ENCODE measurements at places on chromosomes 3 and 15. TPM values are rescaled to one million over a fixed set of nuclear protein-coding genes. Genes with fewer than 3 reads are reported as not detected.

Gene CFAP91
- total RNA-seq = 4.2 TPM

Gene FANCD2OS
- total RNA-seq = not detected

Gene CNOT10
- total RNA-seq = 28.7 TPM

Gene PLCB2
- 14.0 TPM for total RNA-seq

Gene RAB6B
- total RNA-seq = 3.7 TPM

Gene AGTR1
- 12.0 TPM for total RNA-seq

Gene EFHB
- 0.49 TPM for total RNA-seq

Gene C3orf20
- 0.49 TPM for total RNA-seq

Gene CMTM8
- 4.7 TPM for total RNA-seq

Gene SUSD5
- total RNA-seq = 0.98 TPM

Gene CDHR4
- total RNA-seq = not detected

Gene HGD
- total RNA-seq = not detected

- no peak for DNase-seq
These were observed 55.6 kb downstream of the CYP11A1 start for GRCh38 chr15:74311734-74312444.

- no peak for DNase-seq
These were observed 113.4 kb downstream of the SRGAP3 start for GRCh38 chr3:9135930-9136525.

DNA sequence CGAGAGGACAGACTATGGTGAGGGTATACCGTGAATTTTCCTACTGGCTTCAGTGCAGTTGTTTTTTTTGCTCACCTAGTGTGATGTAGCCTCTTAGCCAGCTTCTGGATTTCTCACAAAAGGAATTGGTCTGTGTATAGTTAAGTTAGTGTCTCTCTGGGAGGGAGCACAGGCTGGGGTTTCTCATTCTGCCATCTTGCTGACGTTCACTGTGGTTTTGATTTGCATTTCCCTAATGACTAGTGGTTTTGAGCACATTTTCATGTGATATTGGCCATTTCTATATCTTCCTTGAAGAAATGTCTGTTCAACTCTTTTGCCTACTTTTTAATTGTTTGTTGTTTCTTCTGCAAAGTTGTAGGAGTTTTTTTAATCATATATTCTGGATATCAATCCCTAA lies 2.2 kb upstream of the CD86 start:
- DNase-seq = no peak

GRCh38 chr3:159631226-159631625 lies 357.4 kb upstream of the IL12A start:
- no peak for DNase-seq

GRCh38 chr3:27723815-27724458 lies 1.8 kb upstream of the EOMES start:
- no peak for DNase-seq

- DNase-seq = no peak
These were observed 448.6 kb upstream of the CDIN1 start for GRCh38 chr15:36130641-36131310.

DNA sequence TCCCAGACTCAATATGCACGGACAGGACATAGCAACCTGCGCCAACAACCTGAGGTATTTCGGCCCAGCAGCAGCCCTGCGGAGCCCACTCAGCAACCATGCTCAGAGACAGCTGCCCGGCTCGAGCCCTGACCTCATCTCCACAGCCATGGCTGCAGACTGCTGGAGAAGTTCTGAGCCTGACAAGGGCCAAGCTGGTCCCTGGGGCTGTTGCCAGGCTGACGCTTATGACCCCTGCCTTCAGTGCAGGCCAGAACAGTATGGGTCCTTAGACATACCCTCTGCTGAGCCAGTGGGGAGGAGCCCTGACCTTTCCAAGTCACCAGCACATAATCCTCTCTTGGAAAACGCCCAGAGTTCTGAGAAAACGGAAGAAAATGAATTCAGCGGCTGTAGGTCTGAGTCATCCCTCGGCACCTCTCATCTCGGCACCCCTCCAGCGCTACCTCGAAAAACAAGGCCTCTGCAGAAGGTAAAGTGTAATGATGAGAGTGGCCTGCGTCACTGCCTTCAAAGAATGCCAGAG lies 25.5 kb downstream of the TMEM41A start:
- no peak for DNase-seq

DNA sequence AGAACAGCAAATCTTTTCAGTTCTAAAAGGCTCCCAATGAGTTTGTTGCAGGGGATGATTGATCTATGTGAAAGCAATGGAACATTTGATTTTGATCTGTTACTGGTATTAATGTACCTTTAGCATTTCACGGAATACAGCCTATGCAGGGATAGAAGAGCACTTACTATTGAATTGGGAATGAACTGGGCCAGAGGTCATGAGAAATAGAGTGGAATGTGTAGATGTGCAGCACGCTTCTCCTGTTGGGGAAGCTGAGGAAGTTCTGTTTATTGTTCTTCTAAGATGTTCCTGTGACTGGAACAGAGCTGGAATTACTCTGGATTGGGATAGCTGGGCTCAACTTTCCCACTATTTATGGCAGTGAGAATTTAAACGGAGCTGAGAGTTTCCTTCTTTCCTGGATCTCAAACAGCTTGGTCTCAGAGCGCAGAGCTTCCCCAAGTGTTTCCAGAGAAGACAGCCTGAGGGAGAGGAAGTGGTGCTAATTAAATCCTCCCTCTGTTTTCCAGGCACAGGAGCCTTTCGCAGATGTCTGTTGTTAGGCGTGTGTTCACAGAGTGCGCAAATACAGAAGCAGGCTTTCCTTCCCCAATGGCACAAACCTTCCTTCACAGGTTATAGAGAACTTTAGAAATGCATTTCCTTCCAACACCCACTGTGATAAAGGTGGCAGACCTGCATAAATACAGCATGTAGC lies 32.5 kb downstream of the TPRG1 start:
- no peak for DNase-seq

DNA sequence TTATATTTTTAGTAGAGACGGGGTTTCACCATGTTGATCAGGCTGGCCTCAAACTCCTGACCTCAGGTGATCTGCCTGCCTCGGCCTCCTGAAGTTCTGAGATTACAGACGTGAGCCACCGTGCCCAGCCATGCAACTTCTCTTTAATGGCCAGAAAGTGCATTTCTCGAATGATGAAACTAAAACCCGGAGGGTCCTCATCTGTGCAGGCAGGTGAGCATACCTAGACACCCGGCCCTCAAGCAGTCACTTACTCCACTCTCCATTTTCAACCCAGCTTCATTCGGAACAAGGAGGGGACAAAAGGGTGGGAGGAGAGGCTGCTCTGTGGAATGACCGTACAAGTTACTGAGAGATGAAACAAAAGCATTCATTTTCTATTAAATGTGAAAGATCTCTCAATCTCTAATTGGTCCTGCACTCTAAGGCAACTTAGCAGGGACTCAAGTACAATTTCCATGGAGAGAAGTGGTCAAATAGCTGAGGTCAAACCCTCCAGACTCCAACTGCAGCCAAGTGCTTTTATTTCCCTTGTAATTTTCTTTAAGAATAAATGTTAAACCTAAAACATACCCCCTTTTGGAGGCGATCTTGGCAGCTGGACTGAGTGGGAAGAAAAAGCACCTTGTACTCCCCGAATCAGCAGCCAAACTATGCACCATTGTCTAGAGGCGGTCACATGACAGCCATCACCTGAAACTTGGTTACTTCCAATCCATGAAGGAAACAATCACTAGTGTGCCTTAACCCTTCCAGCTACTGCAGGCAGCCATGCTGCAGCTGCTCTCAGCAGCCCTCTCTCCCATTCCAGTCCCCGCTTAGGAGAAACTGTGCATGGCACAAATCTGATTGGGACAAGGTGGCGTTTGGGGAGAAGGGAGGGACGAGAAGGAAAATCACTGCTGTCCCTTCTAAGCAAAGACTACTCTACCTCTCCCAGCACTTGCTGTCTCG lies 62.2 kb downstream of the VGLL4 start:
- DNase-seq = peak; percentile 82

DNA sequence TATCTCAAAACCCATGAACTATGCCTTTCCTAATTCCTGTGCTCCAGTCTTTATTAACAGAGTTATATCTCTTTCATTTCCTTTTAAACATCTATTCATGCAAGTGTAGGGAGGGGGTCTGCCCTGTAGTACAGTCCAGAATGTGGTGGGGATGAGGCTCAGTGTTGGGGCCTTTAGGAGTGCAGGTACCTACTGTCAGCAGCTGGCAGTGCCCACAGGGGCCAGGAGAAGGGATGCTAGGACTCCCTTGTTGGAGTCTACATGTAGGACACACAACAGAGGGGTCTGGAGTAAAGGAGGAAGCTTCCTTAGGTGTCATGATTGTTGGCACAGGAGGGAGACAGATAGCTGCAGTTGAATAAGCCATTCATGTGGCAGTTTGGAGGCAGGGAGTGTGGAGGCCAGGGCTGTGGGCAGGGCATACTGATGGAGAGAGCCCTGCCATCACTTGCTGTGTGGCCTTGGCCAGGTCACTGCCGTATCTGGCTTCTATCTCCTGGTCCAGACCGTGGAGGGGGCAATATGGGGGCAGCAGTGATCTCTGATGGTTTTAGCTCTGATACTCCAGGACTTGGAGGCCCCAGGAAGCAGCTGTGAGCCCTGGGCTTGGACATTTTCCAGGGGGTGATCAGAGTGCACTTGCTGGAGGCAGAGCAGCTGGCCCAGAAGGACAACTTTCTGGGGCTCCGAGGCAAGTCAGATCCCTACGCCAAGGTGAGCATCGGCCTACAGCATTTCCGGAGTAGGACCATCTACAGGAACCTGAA lies 29.5 kb downstream of the ESYT3 start:
- DNase-seq = no peak

GRCh38 chr3:61733876-61734275 lies 172.5 kb downstream of the PTPRG start:
- DNase-seq = no peak

DNA sequence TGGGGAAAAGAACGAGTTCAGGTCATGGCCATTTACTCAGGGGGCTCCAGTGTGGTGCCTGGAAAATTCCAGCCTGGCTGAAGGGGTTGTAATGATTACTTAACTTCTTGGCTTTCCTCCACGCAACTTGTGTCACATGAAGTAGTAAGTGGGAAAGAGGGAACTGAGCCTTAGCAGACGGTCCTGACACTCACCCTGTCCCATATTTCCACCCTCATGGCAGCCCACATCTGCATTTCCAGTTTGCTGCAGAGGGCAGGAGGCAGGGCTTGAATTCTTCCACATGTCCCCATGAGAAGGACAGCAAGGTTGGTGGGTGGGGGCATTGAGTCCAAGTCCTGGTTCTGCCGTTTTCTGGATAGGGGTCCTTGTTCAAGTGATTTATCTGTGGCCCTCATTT lies 7.8 kb upstream of the CAMP start:
- peak; percentile 94 for DNase-seq

GRCh38 chr3:10763817-10764258 lies 52.2 kb upstream of the SLC6A11 start:
- no peak for DNase-seq

GRCh38 chr15:67479781-67480505 lies 41.0 kb upstream of the C15orf61 start:
- no peak for DNase-seq

GRCh38 chr3:16618721-16619120 lies 13.5 kb upstream of the DAZL start:
- no peak for DNase-seq

DNA sequence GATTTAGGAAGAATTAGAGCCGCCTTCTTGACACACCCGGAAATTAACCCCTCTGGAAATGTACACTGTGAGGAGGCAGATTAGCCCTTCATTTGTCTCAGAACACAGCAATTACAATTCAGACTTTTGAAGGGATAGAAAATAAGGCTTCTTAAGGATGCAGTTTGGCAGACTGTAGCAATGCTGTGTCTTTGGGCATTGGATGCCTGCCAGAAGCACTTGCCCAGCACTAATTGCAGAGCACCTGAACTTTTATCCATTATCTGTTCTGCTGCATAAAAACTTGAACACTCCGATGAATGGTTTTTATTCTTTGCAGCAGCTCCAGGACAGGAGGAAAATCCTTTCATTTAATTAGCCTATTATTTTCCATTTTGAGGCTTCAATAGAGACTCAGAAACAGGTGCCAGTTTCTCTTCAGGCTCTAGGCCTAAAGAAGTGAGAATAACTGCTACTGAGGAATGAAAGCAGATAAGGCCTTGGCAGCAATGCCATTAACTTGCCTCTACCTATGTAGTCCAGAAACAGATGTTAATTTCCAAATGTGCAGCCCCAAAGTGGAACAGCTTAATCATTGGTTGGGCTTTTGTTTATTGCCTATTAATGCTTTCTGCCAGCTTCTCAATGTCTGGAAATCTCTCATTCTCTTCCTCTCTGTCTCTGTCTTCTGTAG lies 418.5 kb downstream of the NSUN3 start:
- no peak for DNase-seq

GRCh38 chr15:33142708-33143107 lies 51.8 kb downstream of the FMN1 start:
- DNase-seq = no peak

- no peak for DNase-seq
These were observed 36.5 kb downstream of the DET1 start for GRCh38 chr15:88509964-88510363.

- DNase-seq = no peak
These were observed 29.0 kb downstream of the ANP32A start for GRCh38 chr15:68791431-68792283.

DNA sequence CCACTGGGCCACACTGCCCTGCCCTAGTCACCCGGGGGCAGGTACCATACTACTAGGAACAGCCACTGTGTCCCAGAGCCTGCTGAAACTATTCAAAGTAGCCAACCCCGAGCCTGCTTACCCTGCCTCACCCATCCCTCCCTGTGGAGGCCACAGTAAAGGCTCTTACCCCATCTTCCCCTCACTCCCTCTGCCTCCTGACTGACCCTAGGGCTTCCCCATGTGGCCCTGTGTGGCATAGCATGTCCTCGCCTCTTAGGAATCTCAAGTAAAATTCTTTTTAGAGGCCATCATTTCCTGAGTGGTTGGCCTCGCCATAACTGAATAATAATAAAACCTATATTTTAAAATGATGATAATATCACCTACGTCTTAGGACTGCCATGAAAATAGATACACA lies 112.2 kb upstream of the SLC6A11 start:
- no peak for DNase-seq

DNA sequence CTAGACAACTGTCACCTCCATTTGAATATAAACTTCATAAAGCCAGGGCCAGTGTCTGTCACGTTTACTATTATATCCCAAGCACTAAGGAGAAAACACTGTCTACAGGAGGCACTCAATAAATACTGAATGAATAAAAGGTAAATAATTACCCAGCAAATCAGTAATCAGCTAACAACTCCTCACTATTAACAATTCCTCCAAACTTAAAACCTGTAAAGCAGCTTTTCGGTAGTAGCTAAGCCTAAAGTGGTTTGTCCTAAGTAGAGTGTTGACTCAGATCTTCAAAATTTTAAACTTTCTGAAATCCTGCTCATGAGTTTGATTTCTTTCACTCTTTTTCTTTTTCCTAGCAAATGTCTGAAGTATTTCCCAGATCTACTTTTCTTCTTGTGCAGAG lies 39.9 kb downstream of the C3orf80 start:
- no peak for DNase-seq

- DNase-seq = no peak
These were observed 68.8 kb upstream of the DLG1 start for GRCh38 chr3:197367081-197367780.

- DNase-seq = no peak
These were observed 769 bp downstream of the C2CD4A start for GRCh38 chr15:62067448-62068044.

GRCh38 chr15:38254051-38254883 lies 1.6 kb downstream of the SPRED1 start:
- no peak for DNase-seq
